Fibroblast of skin of right biceps (primary cell): ENCODE measurements at places on chromosomes 5 and 9.
A peak's percentile ranks its signal among the peaks of the same experiment; 100 is the strongest.

DNA sequence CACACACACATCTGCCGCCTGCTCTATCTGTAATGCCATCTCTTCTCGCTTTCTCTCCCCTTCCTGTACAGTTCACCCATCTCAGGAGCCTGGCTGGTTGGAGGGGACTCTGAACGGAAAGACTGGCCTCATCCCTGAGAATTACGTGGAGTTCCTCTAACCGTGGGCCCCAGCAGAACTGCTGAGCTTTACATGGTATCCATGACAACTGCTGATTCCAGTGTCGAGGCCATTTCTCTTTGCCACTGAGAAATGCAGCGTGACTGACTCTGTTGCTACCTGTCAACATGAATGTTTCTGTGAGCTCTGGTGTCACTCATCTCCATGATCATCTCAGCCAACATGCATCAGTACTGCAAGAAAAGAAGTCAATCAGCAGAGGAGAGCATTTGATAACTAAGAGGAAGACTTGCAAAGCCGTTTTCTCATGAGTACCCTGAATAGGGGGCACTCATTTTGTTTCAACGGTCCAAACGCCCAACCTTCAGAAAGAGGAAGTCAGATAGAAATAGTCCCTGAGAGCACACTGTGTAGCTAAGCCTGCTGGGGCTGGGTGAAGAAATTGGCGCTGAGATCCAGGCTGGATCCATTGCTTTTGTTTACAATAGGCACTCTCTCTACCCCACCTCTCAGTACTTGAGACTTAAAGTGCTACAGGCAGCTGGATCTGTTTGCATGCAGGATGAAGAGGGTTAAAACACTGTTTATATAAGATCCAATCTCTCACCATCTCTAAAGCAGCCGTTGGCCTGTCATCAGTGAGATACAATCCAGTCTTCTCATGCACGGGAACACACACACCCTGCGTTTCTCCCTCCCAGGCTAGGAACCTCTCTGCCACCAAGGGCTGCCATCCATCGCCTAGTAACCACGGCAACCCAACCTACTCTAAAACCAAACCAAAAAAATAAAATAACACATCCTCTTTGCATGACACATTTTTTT, 180.9 kb downstream of the NR3C1 start:
- peak; percentile 45 for DNase-seq

- DNase-seq: no peak
Measured at GRCh38 chr9:93171261-93171990, 12.5 kb upstream of the WNK2 start.

GRCh38 chr5:171562822-171563221, 143.4 kb downstream of the FGF18 start:
- no peak for DNase-seq

- peak; percentile 51 for DNase-seq
Measured at GRCh38 chr5:10567781-10568321, 4.0 kb downstream of the ANKRD33B start.

GRCh38 chr9:135409286-135410200, 70.0 kb upstream of the PPP1R26 start:
- DNase-seq: no peak

- no peak for DNase-seq
Measured at GRCh38 chr5:74429495-74429894, 211.0 kb downstream of the ENC1 start.

DNA sequence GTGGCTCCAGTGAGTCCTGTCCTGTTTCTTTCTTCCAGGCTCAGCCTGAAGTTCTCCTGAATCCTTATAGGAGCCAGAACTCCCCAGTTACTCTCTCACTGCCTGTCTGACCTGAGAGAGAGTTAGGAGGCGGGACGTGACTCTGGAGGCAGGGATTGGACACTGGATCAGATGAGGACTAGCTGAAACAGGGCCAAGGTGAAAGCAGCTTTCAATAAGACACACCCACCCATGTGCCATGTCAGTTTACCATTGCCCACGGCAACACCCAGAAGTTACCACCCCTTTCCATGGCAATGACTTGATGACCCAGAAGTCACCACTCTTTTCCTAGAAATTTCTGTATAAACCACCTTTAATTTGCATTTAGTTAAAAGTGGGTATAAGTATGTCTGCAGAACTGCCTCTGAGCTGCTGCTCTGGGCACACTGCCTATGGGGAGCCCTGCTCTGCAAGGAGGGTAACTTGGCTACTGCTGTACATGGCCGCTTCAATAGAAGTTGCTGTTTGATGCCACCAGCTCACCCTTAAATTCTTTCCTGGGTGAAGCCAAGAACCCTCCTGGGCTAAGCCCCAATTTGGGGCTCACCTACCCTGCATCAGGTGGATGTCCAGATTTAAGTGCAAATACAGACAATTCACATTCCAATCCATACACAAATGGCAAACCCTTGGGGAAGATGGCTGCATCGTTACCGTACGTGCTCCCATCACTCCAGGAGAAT, 13.7 kb downstream of the FCN2 start:
- no peak for DNase-seq

DNA sequence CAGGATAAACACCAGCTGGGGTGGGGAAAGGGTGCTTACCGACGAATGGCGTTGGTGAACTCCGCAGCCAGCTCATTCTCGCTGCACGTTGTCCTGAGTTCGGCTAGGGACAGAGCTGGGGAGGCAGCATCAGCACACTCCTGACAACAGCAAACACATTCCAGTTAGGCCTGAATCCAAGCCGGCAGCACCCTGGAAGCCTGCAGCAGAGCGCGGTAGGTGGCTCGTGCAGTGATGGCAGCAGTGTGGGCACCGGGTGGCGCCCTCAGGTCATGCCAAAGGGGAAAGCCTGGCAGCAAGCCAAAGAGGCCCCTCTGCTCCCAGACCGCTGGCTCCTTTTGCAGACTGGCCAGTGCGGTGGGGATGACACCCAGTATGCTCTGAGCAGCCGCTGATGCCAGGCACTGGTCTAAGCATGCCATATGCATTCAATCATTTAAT, 66.9 kb downstream of the DCP2 start:
- DNase-seq: no peak

DNA sequence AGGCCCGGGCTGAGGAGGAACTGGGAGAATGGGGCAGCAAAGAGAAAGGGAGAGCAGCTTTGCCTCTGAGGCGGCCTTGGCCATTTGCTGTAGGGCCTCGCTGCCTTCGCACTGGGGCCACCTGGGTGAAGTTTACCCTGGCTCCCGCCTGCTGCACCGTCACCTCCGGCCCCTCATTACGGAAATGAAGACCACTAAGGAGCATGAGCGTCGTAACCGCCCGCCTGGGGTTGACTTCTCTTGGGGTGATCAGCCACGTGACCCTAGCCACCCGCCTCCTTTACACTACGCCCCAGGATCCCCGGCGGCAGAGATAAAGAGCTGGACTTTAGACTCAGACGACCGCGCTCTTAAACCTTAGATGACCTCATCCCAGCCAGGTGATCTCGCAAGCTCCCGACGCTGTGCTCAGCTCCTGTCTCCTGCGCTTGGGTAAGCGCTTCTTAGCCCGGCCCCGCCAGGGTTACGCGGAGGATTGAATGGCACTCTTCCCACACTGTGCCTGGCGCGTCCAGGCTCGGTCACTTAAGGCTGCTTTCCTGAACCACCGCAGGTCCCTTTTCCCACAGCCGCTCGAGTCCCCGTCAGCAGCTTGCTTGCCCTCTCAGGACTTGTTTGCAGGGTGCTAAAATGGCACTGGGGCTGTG, 107.9 kb upstream of the LARP1 start:
- DNase-seq: no peak

GRCh38 chr9:112162621-112163413, 12.3 kb downstream of the SUSD1 start:
- no peak for DNase-seq

DNA sequence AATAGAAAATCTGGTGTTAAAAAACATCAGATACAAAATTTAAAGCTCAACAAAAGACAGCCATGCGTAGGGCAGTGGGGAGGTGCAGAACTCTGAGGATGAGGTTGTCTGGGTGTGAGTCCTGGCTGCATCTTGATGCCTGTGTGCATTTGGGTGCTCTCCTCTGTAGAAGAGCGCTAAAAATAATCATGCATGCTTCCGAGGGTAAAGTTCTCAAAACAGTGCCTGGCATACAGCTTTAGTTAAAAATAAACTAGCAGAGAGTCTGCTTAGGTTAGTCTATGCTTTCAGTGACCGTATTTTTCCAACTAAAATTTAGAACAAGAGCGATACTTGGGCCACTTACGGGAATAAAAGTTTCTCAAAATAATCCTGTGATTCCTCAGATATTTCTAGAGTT, 55.5 kb upstream of the SPATA31C2 start:
- DNase-seq: no peak

- no peak for DNase-seq
Measured at GRCh38 chr9:121581786-121582600, 69.4 kb upstream of the DAB2IP start.

DNA sequence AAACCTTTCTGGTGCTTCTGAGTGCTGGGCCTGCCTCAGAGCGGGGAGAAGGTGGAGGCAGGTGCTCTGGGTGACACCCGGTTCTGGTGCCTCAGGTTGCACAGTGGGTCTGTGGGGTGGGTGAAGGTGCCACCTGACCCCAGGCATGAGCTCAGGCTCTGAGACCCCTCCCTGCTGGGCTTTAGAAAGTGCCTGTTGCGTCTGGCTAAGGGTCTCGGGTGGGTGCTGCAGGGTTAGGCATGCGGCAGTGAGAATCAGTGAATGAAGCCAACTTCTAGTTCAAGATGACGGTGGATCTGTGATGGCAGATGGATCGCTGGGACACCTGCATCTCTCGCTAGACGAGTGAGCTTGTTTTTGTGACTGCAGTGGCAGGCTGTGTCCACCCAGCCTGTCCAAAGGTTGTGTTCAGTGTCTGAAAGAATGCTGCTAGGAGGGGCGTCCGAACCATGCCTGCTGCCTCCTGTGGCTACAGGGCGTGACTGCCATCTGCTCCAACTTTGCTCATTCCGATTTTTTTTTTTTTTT, 5.0 kb downstream of the SQSTM1 start:
- no peak for DNase-seq
